ENCODE measurements at places on chromosomes 5 and 9.

DNA sequence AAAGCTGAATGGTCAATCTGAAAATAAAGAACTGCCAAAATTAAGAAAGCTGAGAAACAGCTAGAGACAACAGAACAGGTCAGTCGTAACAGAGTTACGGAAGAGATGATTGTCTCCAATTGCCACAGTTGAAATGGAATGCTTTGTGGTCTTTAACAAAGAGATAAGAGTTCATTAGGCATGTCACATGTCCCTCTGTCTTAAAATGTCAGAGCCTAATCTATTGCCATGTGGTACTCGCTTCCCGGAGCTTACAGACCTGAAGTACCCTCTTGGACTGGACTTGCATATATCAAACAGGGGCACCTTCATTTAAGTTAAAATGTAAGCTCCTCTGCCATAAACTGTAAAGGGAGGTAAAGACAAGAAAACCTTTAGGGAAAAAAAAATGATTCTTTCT lies 19.7 kb downstream of the TTC39B start:
- no peaks in the 10 kb centered on the region for H3K27me3 ChIP-seq
- peaks cover 39% of the 10 kb centered on the region for H3K4me1 ChIP-seq
- DNase-seq = no peak

DNA sequence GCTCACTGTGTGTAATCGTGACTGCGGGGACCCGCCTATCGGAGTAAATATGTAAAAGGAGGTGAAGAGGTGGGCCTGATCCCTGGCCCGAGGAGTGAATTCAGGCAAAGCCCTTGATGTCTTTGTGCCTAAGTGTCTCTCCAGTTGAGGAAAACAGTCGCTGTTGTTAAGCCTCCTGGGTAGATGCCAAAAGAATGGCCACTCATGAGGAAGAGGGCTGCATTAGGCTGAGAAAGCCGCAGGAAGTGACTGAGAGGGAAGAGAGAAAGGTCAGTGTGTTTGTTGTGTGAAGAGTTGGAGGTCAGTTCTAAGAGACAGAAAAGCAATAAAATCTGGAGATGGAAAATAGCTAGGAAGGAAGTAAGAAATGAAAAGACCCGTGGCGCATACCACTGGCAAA lies 35.8 kb upstream of the PIP5K1B start:
- no peaks in the 10 kb centered on the region for H3K4me1 ChIP-seq
- H3K4me3 ChIP-seq = no peak overlapping the region
- no peak for DNase-seq
- no peak overlapping the region for H3K27ac ChIP-seq
- no peaks in the 10 kb centered on the region for H3K36me3 ChIP-seq
- H3K27me3 ChIP-seq = no peaks in the 10 kb centered on the region

- H3K36me3 ChIP-seq = peaks cover 26% of the 10 kb centered on the region
- peaks cover 84% of the 10 kb centered on the region for H3K4me1 ChIP-seq
- H3K4me3 ChIP-seq = no peak overlapping the region
- H3K27ac ChIP-seq = peak overlapping the region; percentile 59
- DNase-seq = no peak
These were observed 13.9 kb downstream of the RAB14 start for GRCh38 chr9:121187636-121188305.

- H3K27me3 ChIP-seq = no peaks in the 10 kb centered on the region
- H3K27ac ChIP-seq = no peak overlapping the region
- DNase-seq = no peak
- H3K4me3 ChIP-seq = no peak overlapping the region
These were observed 604.0 kb downstream of the ISL1 start for GRCh38 chr5:51987239-51987638.

- H3K36me3 ChIP-seq = no peaks in the 10 kb centered on the region
- DNase-seq = peak; percentile 42
- no peaks in the 10 kb centered on the region for H3K27me3 ChIP-seq
- H3K4me3 ChIP-seq = no peak overlapping the region
- H3K27ac ChIP-seq = no peak overlapping the region
- no peaks in the 10 kb centered on the region for H3K4me1 ChIP-seq
These were observed 90.8 kb downstream of the PLPPR1 start for GRCh38 chr9:101119206-101119819.

GRCh38 chr9:13532407-13532806 lies 252.9 kb upstream of the MPDZ start:
- H3K4me1 ChIP-seq = no peaks in the 10 kb centered on the region
- H3K36me3 ChIP-seq = no peaks in the 10 kb centered on the region
- no peak overlapping the region for H3K4me3 ChIP-seq
- no peak for DNase-seq

DNA sequence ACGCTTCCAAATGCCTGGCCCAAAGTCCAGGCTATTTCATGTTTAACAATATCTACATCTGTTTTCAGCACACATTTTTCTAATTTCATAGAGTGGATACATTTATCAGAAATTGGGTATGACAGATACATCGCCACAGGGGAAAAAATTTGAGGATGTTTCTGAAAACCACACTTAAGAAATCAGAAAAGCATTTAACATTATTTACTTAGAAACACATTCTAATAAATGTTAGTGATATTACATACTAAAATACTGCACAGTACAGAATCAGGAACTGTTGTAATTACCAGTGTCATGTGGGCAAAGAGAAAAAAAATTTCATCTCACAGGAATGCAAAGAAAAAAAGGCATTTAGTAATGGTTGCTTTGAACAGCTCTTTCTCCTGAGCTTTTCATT lies 310.5 kb upstream of the KIF2A start:
- H3K4me3 ChIP-seq = no peak overlapping the region
- H3K36me3 ChIP-seq = no peaks in the 10 kb centered on the region
- no peak overlapping the region for H3K27ac ChIP-seq
- no peaks in the 10 kb centered on the region for H3K4me1 ChIP-seq
- no peaks in the 10 kb centered on the region for H3K27me3 ChIP-seq

GRCh38 chr9:114626415-114627020 lies 15.4 kb downstream of the TMEM268 start:
- peaks cover 4% of the 10 kb centered on the region for H3K4me1 ChIP-seq
- no peaks in the 10 kb centered on the region for H3K27me3 ChIP-seq
- no peak overlapping the region for H3K4me3 ChIP-seq

DNA sequence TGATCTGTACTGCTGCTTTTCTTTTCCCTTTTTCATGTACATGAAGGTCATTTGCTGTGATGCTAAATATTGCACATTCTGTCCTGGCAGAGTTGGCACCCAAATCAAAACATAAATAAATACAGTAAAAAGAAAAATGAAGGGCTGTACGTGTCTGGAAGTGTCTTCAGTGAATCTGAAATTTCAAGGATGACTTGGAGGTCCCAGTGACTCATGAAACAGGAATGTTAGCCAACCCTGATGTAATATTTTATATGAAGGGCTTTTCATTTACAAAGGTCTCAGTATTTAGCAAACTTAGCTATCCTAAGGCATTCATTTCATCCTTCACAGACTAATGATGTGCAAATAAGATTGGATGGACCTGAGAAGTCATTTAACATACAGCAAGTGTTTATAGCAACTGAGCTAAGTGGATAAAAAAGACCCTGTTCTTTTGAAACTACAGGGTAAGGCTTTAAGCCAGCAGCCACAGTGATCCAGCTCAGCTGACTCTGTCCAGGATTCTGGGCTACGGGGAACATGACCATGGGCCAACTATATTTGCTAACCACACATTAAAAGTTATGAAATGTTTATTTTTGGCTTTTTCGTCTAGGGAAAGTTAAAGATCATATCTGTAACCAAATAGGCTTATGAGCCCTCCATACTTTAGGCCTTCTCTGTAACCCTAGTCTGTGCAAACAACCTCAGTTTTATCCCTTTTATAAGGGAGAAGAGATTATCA lies 104.0 kb upstream of the DMRTA1 start:
- no peaks in the 10 kb centered on the region for H3K4me1 ChIP-seq
- no peak for DNase-seq
- H3K36me3 ChIP-seq = no peaks in the 10 kb centered on the region
- H3K4me3 ChIP-seq = no peak overlapping the region
- H3K27ac ChIP-seq = no peak overlapping the region

DNA sequence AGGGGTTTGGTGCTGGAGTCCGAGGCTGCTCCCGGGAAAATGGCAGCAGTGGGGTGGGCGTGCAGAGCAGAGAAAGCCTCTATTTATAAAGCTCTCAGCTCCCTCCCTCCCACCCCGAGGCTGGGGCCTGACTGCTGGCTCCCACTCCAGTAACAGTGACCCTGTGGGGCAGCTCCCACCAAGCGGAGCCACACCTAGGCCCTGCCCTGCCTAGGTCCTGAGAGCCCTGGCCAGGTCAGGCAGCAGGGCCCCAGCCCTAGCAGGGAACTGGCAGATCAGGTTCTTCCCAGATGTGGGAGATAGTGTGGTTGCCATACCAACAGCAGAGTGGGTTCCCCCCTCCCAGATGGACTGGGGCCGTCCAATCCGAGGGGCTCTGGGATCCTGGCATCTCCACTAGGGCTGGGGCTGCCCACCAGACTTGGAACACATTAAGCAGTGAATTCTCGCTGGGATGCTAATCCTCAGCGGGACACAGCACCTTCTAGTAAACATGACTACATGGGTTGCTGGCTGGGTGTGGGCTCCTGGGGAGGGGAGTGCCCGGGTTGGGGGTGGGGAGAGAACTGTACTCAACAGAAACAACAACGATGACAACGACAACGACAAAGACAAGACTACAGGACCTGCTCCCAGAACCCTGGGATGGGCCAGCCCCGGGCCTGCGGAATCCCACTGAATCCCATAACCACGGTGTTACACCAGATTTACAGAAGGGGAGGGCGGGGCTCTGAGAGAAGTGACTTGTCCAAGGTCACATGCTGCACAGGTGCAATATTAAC lies 1.5 kb downstream of the SH3GLB2 start:
- peak overlapping the region; percentile 84 for H3K4me3 ChIP-seq
- H3K27me3 ChIP-seq = no peaks in the 10 kb centered on the region
- H3K4me1 ChIP-seq = peaks cover 19% of the 10 kb centered on the region
- H3K36me3 ChIP-seq = no peaks in the 10 kb centered on the region

GRCh38 chr5:113578091-113578490 lies 64.6 kb downstream of the YTHDC2 start:
- peaks cover 14% of the 10 kb centered on the region for H3K4me1 ChIP-seq
- no peaks in the 10 kb centered on the region for H3K27me3 ChIP-seq
- H3K4me3 ChIP-seq = no peak overlapping the region

DNA sequence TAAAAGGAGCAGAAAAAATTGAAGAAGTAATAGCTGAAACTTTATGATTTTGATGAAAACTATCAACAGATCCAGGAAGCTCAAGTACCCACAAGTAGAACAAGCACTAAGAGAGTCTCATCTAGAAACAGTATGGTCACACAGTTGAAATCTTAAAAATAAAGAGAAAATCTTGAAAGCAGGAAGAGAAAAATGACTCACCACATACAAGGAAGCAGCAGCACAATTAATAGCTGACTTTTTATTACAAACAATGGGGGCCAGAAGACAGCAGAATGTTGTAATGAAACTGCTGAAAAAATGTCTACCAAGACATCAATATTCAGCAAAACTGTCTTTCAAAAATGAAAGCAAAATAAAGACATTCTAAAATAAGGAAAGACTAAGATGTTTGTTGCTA lies 1108.3 kb upstream of the DMAC1 start:
- no peak overlapping the region for H3K4me3 ChIP-seq
- H3K36me3 ChIP-seq = peaks cover 1% of the 10 kb centered on the region
- no peak for DNase-seq
- no peaks in the 10 kb centered on the region for H3K4me1 ChIP-seq
- no peaks in the 10 kb centered on the region for H3K27me3 ChIP-seq
- H3K27ac ChIP-seq = no peak overlapping the region

- DNase-seq = no peak
- no peak overlapping the region for H3K4me3 ChIP-seq
- no peaks in the 10 kb centered on the region for H3K36me3 ChIP-seq
These were observed 13.5 kb downstream of the SLC25A48 start for GRCh38 chr5:135847976-135848375.
